ENCODE measurements at places on chromosomes 5 and 9.

- DNase-seq, result no peak
Measured at GRCh38 chr5:170451747-170452365, 52.0 kb upstream of the KCNIP1 start.

DNA sequence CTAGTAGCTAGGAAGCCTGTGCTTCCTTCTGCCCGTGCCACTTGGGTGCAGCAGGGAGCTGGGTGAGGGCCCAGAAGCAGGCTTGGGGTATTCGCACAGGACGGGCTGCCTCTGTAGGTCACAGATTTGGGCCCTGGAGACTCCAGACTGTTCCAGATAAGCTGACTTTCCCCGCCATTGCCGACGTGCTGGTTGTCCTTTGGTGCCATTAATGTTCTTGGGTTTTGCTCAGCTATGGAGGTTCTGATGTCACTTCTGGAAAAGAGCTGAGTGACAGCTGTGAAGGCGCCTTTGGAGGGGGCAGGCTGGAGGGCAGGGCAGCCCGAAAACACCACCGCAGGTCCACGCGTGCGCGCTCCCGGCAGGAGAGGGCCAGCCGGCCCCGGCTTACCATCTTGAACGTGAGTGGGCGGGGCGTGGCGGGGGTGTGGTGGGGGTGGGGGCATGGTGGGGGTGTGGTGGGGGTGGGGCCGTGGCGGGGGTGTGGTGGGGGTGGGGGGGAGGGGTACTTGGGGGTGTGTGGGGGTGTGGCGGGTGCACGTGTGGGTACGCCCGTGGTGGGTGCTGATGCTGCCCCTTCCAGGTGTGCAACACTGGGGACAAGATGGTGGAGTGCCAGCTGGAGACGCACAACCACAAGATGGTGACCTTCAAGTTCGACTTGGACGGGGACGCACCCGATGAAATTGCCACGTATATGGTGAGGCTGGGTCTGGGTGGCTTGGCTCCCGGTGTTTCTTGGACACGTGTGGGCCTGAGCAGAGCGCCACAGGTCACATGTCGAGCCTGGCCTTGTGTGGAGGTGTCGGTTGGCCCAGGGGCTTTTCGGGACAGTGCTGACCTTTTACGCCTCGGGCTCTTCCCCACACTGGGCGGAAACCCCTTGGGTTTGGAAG, 79.6 kb downstream of the WNK2 start:
- no peak for DNase-seq

GRCh38 chr9:83537331-83538171, 650 bp downstream of the FRMD3 start:
- DNase-seq, result no peak

DNA sequence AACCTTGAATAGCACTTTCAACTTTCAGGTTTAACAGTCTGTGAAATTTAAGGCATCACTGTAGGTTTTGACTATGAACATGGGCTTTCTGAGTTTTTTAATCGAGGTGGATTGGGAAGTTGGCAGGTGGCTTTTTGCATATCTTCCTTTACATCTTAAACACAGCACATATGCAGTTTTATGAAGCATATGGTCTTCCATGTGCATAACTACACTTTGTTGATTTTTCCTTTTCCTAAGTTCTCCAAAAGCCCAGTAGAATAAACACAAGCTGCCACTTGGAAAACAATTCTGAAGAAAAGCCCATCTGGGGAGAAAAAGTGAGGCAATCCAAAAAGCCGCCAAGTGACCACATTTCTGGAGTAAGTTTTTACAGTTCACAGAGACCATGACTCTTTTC, 236.5 kb upstream of the IL12B start:
- no peak for DNase-seq

- no peak for DNase-seq
Measured at GRCh38 chr5:73922875-73923557, 297.0 kb downstream of the ARHGEF28 start.

- DNase-seq, result no peak
Measured at GRCh38 chr9:130142641-130143040, 29.6 kb upstream of the NCS1 start.

GRCh38 chr5:29214839-29215238, 1978.6 kb upstream of the CDH6 start:
- no peak for DNase-seq

All from stimulated activated CD8-positive, alpha-beta memory T cell treated with anti-CD3 and anti-CD28 coated beads, Interleukin-4, amount 100 ng/mL, for 1 hour (primary cell).